Esophagus muscularis mucosa (tissue), 4 donors: ENCODE measurements at places on chromosomes 12 and 14. TPM values are rescaled to one million over a fixed set of nuclear protein-coding genes. Genes with fewer than 3 reads are reported as not detected.

The LBHD2 gene
- total RNA-seq: not detected

DNA sequence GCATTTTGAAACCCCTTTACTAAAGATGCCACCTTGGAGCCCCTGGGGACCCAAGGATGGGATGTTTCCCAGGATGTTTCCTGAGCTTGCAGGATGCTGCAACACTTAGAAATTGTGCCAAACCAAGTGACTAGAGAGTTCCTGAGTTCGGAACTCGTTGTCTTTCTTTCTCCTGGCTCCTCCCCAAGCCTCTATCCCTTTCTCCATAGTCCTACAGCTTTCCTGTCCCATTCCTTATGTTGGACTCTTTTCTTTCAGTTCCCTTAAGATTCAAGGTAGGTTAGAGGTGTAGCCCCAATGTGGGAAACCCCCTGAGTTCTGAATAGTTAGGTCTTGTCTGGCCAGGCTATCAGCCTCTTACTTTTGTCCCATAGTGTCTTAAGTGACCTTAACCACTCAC lies 1.4 kb upstream of the KIF5A start:
- no peak overlapping the region for H3K4me3 ChIP-seq
- H3K27ac ChIP-seq: no peak overlapping the region
- H3K36me3 ChIP-seq: no peaks in the 10 kb centered on the region
- peaks cover 27% of the 10 kb centered on the region for H3K27me3 ChIP-seq

GRCh38 chr14:78673845-78674244 lies 503.7 kb downstream of the NRXN3 start:
- H3K36me3 ChIP-seq: no peaks in the 10 kb centered on the region
- no peak overlapping the region for H3K4me3 ChIP-seq
- no peak overlapping the region for H3K27ac ChIP-seq
- DNase-seq: peak; percentile 42

DNA sequence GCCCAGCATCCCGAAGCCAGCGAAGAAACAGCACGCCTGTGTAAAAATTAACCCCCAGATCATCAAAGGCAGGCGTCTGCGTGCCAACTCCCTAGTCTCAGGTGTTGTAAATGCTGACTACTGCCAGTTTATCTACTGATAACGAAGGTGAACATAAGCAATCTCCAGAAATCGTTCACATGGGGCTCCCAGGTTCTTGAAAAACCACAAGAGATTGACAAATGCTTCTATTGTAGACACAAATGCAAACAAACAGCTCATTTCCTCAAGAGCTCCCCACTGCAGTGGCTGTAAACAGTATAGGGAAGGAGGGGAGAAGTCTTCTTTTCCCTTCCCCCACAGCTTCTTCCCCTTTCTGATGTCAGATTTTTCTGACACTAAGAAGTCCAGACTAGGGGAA lies 5.3 kb upstream of the PLEKHG3 start:
- H3K4me3 ChIP-seq: no peak overlapping the region
- no peak for DNase-seq
- H3K27me3 ChIP-seq: no peaks in the 10 kb centered on the region
- no peaks in the 10 kb centered on the region for H3K36me3 ChIP-seq

GRCh38 chr14:31727797-31728196 lies 166.6 kb downstream of the NUBPL start:
- H3K4me3 ChIP-seq: no peak overlapping the region
- H3K36me3 ChIP-seq: no peaks in the 10 kb centered on the region
- H3K4me1 ChIP-seq: no peaks in the 10 kb centered on the region
- no peak for DNase-seq
